Lower lobe of right lung (tissue), 2 donors: ENCODE measurements at places on chromosomes 11 and 22. TPM values are rescaled to one million over a fixed set of nuclear protein-coding genes. Genes with fewer than 3 reads are reported as not detected.

DNA sequence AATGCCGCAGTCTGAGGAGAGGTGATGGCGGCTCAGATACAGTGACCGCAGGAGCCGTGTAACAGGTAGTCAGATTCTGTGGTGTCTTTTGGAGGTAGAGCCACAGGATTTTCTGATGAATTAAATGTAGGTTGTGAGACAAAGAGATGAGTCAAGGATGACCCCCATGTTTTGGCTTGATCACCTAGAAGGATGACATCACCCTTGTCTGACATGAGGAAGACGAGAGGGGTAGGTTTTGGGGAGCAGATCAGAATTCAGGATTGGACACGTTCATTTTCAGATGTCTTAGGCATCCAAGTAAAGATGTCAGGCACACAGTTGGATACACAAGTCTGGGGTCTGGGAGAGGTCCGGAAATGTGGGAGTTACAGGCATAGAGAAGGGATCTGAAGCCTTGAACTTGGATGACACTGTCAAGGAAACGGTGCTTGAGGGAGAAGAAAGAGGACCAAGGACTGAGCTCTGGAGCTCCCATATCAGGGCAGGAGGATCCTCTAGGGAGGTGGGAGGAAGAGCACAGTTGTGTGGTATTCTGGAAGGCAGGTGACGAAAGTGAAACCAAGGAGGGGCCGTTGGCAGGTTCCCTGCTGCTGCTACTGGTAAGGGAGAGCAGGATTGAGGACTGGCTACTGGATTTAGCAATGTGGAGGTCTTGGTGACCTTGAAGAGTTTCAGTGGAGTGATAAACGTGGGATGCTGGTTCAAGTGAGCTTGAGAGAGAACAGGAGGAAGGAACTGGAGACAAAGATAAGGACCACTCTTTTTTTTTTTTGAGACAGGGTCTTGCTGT is 12.6 kb upstream of the GDPD5 start:
- H3K27ac ChIP-seq, result no peak overlapping the region
- no peak overlapping the region for H3K4me3 ChIP-seq
- no peaks in the 10 kb centered on the region for H3K36me3 ChIP-seq

- H3K4me1 ChIP-seq, result peaks cover 5% of the 10 kb centered on the region
- no peak overlapping the region for H3K4me3 ChIP-seq
- no peaks in the 10 kb centered on the region for H3K36me3 ChIP-seq
- no peak for DNase-seq
These were observed 1.3 kb upstream of the CLDN25 start for GRCh38 chr11:113778111-113778910.

GRCh38 chr22:31230871-31231621 is 18.9 kb downstream of the LIMK2 start:
- H3K4me3 ChIP-seq, result no peak overlapping the region
- H3K27ac ChIP-seq, result peak overlapping the region; percentile 82
- H3K27me3 ChIP-seq, result no peaks in the 10 kb centered on the region
- H3K4me1 ChIP-seq, result peaks cover 74% of the 10 kb centered on the region
- peaks cover 13% of the 10 kb centered on the region for H3K36me3 ChIP-seq

DNA sequence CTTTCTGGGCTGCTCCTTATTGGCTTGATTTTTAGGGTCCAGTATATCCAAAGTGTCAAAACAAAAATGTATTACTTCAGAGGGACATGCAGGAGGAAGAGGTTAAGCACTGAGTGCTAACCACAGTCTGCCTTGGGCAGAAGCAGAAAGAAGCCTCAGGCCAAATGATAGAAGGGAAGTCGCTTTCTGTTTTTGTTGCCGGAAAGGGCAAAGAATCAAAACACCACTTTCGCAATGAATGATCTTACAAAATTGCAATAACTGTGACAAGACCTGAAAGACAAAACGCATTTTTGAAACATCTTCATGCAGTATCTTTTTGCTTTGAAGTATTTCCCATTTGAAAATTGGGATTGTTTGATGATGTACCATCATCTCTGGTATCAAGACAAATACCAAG is 70.1 kb upstream of the PICALM start:
- no peak for DNase-seq
- H3K27me3 ChIP-seq, result no peaks in the 10 kb centered on the region
- no peaks in the 10 kb centered on the region for H3K36me3 ChIP-seq
- peaks cover 55% of the 10 kb centered on the region for H3K4me1 ChIP-seq
- H3K27ac ChIP-seq, result peak overlapping the region; percentile 60

- no peak overlapping the region for H3K27ac ChIP-seq
- H3K36me3 ChIP-seq, result peaks cover 78% of the 10 kb centered on the region
- DNase-seq, result no peak
- H3K27me3 ChIP-seq, result no peaks in the 10 kb centered on the region
- H3K4me3 ChIP-seq, result no peak overlapping the region
- no peaks in the 10 kb centered on the region for H3K4me1 ChIP-seq
These were observed 38.1 kb upstream of the CHRM4 start for GRCh38 chr11:46429717-46430116.

DNA sequence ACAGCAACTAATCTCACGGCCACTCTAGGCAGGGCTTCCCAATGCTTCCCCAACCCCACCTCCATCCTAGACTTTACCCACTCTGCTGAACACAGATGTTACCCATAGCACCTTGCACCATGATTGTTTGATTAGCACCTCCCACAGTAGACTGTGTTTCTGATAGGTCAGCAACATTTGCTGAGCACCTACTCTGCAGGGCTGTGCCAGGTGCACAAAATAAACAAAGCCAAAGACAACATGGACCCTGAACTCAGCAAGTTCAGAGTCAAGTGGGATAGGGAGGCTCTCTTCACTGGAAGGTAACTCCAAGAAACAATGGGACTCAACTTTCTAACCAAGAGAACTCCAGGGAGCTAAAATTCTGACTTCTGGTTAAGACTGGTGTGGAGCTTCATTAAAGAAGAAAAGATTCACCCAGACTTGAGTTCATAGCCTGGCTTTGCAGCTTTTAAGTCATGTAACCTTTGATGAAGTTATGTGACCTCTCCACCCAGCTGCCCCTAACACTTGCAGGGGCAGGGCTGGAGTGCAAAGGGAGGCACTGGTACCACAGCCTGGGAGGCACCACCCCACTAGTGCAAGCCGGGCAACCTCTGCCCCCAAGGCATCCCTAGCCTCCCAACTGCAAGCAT is 6.7 kb upstream of the RTN4RL2 start:
- no peak for DNase-seq
- no peak overlapping the region for H3K27ac ChIP-seq
- peaks cover 7% of the 10 kb centered on the region for H3K27me3 ChIP-seq

DNA sequence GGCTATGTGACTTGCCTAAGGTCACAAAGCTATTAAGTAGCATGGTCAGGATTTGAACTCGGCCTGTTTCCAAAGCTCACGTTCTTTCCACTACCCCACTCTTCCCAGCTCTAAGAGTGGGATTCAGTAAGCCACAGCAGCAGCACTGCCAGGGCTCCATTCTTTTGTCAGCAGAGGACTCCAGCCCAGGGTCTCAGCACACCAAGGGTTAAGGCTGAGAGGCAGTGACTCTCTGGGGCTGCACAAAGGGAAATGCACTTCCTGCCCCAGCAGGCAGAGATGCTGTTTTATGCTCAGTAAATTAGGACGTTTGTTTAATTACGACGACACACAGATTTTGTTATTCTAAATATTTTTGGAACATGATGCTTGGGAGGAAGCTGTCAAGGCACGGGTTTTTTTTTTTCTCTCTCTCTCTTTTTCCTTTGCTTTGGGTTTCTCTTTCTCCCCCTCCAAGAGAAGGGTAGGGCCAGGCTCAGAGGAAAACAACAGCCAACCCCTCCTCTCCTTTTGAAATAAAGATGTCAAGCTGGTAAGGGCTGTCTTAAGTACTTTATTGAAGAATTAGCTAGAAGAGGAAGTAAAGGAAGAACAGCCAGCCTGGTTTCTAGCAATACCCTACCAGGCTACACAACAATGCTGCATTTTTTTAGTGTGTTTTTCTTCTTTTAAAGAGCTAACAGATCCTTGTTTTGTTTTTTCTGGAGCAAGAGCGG is 2.8 kb downstream of the MYH9 start:
- peak overlapping the region; percentile 84 for H3K4me3 ChIP-seq
- peaks cover 43% of the 10 kb centered on the region for H3K36me3 ChIP-seq
- peak overlapping the region; percentile 98 for H3K27ac ChIP-seq
- peaks cover 74% of the 10 kb centered on the region for H3K4me1 ChIP-seq
- H3K27me3 ChIP-seq, result no peaks in the 10 kb centered on the region

GRCh38 chr11:34344768-34345539 is 12.9 kb downstream of the ABTB2 start:
- no peaks in the 10 kb centered on the region for H3K36me3 ChIP-seq
- no peak overlapping the region for H3K4me3 ChIP-seq
- H3K27ac ChIP-seq, result no peak overlapping the region
- peaks cover 37% of the 10 kb centered on the region for H3K4me1 ChIP-seq
- DNase-seq, result no peak

GRCh38 chr11:122690384-122690783 is 34.9 kb downstream of the UBASH3B start:
- H3K27me3 ChIP-seq, result no peaks in the 10 kb centered on the region
- DNase-seq, result no peak
- peaks cover 12% of the 10 kb centered on the region for H3K4me1 ChIP-seq
- H3K36me3 ChIP-seq, result no peaks in the 10 kb centered on the region
- H3K4me3 ChIP-seq, result peak overlapping the region; percentile 6

OR52E8 gene
- total RNA-seq, result not detected

SERPIND1 gene
- 0.24 TPM for total RNA-seq

PHOX2A gene
- total RNA-seq, result not detected

KCNQ1OT1 gene
- 1.6 TPM for total RNA-seq

IL18 gene
- total RNA-seq, result 48.7 TPM

C11orf86 gene
- total RNA-seq, result not detected
